ENCODE measurements at places on chromosomes 7 and 10. TPM values are rescaled to one million over a fixed set of nuclear protein-coding genes. Genes with fewer than 3 reads are reported as not detected.

DNA sequence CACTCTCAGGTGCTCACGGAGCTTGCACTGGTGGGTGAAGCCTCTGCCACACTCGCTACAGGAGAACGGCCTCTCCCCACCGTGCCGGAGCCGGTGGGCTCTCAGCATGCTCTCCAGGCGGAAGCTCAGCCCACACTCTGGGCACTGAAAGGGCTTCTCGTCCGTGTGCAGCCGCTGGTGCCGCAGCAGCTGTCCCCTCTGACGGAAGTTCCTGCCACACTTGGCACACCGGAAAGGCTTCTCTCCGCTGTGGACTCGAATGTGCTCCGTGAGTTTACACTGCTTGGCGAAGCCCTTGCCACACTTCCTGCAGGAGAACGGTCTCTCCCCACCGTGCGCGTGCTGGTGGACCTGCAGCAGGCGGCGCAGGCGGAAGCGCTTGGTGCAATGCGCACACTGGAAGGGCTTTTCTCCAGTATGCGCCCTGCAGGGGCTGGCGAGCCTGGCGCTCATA lies 19.3 kb downstream of the ZNF786 start:
- DNase-seq = no peak

- DNase-seq = no peak
Observed at GRCh38 chr10:50490241-50490640, 133.5 kb downstream of the SGMS1 start.

- no peak for DNase-seq
Observed at GRCh38 chr7:71144963-71145362, 13.0 kb downstream of the GALNT17 start.

- no peak for DNase-seq
Observed at GRCh38 chr7:151390598-151391357, 19.1 kb downstream of the WDR86 start.

DNA sequence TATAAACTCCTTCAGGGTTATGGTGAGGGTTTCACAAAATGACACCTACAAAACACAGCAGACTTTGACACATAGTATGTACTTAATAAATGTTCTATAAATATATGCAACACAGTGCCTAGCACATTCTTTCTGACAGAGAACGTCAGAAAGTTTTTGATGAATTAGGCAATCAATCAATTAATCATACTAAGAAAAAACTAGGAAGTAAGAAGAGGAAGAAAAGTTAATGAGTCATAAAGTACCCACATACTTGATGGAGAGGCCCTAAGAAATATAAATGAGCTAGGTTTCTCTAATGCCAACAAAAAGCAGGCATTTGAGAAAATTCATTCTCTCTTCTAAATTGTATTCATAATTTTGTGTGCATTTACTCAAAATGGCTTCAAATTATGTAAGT lies 192.7 kb upstream of the VWC2 start:
- no peak for DNase-seq

GRCh38 chr7:150631866-150632864 lies at the start of gene GIMAP6:
GIMAP6 (minus strand) TSS chr7:150632385; CDS start chr7:150630142, 2,243 bp downstream.
- peak; percentile 63 for DNase-seq

- no peak for DNase-seq
Observed at GRCh38 chr7:1768832-1769231, 98.8 kb downstream of the ELFN1 start.

DNA sequence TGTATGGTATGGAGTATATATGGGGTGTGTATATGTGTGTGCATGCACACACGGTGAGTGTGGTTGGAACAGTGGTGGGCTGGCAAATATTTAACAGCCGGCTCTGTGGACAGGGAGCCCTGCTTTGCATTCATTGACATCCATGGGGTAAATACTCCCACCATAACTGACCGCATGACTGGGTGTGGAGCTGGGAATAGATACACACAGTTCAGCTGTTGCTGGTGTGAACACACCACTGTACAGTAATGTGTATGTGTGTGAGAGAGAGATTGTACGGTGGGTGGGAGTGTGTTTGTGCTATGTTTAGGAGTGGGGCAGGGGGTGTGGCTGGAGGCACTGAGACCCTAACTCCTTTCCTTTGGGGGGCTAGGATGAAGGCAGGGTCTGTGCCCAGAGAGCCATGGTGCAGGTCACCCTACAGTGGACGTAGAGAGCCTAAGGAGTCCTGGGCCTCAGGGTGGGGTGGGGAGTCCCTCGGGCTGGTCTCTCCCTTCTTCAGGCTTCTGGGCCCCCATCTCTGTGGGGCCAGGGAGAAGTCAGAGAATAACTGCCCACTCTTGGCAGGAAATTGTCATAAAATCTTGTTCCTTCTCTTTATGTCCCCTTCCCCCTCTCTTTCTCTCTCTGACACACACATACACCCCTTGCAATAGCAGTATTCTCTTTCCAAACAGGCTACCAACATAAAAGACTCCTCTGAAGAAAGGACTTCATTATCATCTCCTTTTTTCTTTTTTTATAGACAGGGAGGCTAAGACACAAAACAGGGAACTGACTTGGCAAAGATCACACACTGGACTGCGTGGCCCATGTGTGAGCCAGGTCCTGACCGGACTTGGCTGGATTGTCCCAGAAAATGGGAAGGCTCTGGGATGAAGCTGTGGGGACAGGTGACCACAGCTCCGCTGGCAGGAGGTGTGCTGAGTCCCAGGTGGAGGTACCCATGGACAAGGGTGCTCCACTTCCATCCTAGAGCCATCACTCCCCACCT lies 3.2 kb downstream of the SFRP5 start:
- no peak for DNase-seq

GRCh38 chr10:100448951-100449350 lies 13.9 kb upstream of the WNT8B start:
- DNase-seq = no peak

DNA sequence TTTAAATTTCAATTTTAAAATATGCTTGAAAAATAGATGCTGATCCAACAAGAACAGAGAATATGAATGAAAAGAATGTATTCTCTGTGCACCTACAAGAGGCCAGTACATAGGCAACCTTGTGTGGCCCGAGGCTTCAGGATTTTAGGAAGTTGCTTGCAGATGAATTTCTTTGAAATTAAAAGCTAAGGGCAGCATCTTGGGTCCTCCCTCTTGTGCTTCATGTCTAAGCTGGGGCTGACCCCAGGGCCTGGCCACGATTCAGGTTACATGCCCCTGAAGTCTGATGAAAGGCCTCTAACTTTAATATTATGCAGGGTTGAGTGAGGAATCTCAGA lies 138.9 kb downstream of the BMPER start:
- no peak for DNase-seq

DNA sequence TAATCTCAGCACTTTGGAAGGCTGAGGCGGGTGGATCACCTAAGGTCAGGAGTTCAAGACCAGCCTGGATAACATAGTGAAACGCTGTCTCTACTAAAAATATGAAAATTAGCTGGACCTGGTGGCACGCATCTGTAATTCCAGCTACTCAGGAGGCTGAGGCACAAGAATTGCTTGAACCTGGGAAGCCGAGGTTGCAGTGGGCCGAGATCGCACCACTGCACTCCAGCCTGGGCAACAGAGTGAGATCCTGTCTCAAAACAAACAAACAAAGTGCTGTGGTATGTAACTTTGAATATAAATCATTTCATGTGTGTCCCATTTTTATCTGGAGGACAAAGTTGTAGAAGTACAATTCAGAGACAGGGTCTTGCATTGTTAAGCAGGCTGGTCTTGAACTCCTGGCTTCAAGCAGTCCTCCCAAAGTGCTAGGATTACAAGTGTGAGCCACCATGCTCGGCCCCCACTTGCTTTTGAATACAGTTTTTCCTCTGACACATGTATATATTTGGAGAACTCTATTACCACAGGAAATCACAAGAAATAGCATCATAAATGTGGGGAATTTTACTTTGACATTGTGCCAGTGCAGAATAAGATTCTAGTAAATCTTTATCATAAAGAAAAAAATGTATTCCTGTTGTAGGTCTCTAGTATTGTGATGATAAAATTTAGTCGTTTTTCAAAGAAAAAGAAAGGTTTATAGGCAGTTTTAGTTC lies 32.6 kb downstream of the PTPN12 start:
- DNase-seq = no peak

DNA sequence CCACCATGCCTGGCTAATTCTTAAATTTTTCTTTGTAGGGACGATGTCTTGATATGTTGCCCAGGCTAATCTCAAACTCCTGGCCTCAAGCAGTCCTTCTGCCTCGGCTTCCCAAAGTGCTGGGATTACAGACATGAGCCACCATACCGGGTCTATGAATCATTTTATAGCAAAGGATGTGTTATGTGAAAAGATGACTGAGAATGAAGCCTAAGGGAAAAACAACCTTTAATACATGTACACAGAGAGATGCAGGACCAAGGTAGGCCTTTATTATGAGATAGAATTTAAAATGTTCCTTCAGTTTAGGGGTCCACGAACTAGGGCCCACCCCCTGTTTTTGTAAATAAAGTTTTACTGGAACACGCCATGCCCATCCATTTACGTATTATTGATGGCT lies 41.0 kb downstream of the UBE2H start:
- DNase-seq = no peak

DNA sequence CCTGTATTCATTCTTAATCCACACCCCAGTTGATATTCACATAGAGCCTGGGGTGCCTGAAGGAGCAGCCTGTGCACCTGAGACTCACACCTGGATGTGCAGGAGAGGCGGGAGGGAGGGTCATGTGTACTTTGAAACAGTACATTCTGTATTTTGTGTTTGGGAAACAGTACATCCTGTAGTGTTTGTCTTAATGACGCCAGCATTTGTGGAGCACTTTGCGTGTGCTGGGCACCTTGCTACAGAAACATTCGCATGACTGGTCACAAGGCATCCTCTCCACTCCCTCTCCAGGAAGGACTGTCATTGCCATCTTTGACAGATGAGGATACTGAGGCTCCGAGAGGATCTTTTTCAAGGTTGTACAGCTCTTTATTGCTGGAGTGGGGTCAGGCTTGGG lies 132.1 kb downstream of the TACC2 start:
- DNase-seq = no peak

- DNase-seq = no peak
Observed at GRCh38 chr7:31918706-31919393, 151.4 kb downstream of the PDE1C start.

DNA sequence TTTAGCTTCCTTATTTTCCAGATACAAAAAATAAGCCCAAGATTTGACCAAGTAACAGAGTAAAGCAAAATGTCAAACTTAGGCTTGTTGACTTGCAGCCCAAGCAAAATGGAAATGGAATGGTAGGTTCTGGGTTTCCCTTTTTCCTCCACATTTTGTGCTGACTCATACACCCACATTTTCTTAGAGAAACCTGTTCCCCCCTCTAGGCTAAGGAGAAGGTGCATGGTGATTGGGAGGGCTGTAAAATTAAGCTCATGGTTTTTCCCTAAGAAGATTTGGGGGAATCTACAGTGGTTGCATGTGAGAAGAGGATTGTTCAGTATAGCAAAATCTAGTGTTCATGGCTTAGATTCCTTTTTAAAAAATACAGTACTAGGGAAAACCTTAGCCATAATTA lies 127.4 kb downstream of the ARL4A start:
- no peak for DNase-seq

GRCh38 chr10:101397140-101397539 lies 43.2 kb downstream of the BTRC start:
- DNase-seq = peak; percentile 26

DNA sequence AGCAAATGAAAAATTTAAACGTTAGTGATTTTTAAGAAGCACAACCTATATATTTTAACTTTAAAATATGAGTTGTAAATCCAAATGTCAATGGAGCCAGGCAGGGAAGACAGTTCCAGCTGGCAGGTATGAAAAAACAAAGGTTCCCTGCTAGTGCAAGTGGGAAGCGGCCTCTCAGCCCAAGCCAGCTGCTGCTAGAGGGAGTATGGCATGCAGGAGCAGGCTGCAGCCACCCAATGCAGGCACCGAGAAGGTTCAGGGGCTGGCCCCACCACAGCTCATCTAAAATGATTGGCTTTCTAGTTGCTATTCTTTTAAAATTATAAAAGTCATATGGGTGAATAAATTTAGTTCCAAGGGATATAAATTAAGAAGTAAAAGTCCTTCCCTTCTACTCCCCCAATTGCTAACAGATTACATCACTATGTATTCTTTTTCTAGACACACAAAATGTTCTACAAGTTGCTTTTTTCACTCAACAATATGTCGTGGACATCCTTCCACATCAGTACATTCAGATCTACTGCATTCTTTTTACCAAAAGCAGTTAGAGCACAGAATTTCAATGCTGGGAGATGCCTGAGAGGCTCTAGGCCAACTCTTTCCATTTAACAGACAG lies 69.3 kb downstream of the SGMS1 start:
- DNase-seq = no peak

DNA sequence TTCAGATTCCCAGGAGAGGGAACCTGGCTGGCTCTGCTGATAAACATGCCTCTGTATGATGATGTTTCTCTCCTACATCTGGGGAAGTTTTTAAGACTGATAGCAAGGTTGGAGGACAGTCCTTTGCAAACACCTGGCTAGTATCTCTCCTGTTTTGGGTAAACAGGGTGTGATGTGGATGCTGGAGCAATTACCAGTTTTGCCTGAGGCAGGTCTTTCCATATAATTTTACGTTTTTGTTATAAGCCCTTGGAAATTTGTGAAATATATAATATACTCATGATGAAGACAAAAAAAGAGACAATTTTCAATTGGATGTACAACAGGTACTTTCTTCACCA lies 138.6 kb downstream of the ADAM22 start:
- DNase-seq = no peak

SPDYE2 gene
- not detected for total RNA-seq

TDRD1 gene
- total RNA-seq = 0.31 TPM

PRR15 gene
- total RNA-seq = not detected

ZNF239 gene
- 0.41 TPM for total RNA-seq

CCDC172 gene
- not detected for total RNA-seq

CPED1 gene
- not detected for total RNA-seq

INPP5A gene
- total RNA-seq = 10.5 TPM

MMRN2 gene
- total RNA-seq = not detected

LIPJ gene
- not detected for total RNA-seq

Data from activated naive CD4-positive, alpha-beta T cell treated with anti-CD3 and anti-CD28 coated beads, Interleukin-2, amount 50 U/mL, for 72 hours (primary cell).